ENCODE measurements at places on chromosomes 2 and 18.

GRCh38 chr2:227460070-227460485 lies 11.9 kb upstream of the AGFG1 start:
- DNase-seq = no peak

DNA sequence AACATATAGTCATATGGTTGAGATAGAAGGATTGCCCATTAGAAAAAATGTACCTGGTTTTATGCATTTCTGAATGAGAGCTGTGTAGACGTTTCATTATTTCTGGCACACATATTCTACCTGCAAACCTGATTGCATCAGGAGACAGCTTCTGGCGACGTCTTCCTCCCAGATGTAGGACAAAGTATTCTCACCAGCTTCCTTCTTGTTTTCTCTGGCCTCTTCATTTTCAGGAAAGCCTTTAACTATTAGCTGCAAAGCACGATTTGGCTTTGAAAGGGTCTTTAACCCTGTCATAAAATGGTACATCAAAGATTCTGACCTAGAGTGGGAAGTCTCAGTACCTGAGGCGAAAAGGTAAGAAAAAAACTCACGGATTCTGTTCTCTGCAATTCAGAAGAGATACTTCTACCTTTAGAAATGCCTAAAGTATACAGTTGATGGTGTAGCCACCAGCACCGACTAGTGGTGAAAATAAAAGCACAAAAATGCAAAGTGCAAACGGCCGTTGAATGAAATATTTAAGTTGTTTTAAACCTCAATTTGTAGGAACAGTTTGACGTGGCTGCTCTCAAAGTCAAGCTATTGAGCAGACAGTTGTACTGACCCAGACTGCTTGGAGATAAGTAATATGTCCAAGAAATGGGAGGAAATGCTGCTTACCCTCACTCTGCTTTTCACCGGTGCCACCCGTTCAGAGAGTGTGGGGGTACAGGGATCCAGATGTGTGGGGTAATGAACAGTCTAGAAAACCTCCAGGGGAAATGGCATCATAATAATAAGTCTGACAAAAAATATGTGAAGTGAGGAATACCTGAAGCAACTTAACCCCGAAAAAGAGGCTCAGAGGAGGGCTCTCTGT lies 20.2 kb downstream of the IL18RAP start:
- no peak for DNase-seq

DNA sequence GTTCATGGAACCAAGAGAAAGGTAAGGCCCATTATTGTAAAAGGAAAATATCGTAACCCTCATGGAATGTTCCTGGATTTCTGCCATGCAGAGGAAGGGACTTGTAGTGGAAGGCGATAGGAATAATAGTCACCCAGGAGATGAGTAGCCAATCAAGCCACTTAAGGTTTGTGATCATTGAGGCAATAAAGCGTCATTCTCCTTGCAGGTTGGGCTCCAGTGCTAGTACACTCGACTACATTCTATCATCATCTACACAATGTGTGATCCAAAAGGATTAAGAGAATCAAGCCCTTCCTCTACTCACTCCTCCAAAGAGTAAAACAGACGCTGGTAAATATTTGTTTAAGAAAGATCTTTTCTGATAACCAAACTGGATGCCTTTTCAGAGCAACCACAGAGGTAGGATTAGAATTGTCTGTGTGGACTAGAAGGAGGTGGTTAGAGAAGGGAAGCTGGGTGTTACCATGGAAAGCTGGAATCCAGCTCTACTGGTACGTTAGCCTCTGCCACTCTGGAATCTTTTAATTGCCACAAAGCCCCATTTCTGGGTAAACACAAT lies 245.7 kb downstream of the IKZF2 start:
- DNase-seq = no peak

- DNase-seq = peak; percentile 82
Measured at GRCh38 chr2:27085673-27086089, 891 bp upstream of the KHK start.

DNA sequence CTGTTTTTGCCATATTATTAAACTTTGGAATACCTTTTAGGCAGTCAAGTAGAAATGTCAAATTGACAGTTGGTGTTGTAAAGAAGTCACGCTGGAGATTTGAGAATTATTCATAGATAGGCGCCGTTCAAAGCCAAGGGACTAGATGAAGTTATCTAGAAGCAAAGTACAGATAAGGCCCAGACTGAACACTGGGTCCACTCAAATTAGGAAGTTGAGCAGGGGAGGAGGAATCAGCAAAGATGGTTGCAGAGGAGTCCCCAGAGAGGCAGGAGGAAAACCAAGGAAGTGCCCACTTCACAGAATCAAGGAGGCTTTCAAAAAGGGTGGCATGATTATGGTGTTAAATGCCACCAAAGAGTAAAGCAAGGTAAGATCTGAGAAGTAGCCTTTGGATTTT lies 9.6 kb upstream of the ALS2 start:
- no peak for DNase-seq

DNA sequence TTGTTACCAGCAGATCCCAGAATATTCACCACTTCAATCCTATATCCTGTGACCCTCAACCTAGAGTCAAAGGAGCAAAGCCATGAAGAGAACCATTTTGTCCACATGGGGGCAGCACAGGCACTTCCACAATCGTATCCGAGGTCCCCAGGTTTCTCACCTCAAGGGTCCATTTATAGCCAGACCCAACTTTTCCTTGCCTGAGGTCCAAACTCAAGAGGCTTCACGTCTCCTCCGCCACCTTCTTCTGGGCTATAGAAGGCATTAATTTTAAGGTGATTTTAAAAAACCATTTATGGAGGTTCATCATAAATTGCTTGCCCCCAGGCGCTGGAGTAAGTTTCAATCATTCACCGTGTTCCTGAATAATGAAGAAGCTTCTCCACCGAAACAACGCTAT lies 111.6 kb upstream of the NABP1 start:
- DNase-seq = peak; percentile 23

DNA sequence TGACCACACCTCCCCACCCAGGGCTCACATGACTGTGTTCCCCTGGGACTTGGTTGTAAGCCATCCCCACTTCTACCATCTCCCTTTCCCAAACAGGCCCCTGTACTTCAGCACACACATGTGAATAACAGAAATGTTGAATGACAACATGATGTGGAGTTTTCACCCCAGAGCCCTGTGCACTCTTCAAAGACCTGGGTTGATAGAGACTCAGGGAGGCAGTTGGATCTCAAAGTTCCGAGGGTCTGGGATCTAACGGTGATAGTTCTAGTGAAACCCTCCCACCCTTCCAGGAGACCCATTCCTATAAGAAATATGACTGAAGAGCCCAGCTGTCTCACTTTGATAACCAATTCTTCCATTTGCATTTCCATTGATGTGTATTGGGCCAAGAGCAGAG lies at the start of gene MROH2A:
TSS of gene MROH2A (plus strand) at position 301 of the 400 bp plus-strand sequence. CDS start 1,029 bp downstream, outside the sequence.
- no peak for DNase-seq

DNA sequence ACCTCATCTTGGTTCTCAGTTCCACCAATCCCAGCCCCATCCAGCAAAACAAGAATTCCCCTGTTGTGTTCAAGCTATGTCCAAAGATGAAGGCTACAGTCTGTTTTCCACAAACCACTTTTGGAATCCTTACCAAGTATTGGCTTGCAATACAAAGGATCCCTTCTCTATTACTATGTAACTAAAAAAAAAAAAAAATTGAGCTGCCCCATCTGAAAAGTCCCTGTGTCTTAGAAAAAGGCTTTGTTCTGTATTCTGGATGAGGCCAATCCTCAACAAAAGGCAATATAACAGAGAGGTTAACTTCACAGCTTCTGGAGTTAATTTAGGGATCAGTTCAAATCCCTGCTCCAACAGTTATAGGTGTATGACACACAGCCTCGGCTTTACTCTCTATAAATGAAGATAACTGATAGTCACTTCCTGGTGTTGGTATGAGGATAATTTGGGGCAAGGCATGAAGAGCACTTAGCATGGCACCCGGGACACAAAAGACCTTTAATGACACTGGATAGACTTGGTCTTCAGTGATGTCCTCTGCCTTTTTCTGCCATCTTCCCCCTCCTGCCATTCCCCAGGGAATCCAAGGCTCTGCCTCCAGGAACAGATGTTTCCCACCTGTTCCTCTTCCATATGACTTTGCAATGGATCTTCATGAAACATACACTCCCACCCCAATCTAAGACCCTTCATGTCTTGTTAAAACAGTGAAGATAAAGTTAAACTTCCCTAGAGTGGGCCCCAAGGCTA lies 61.2 kb upstream of the ATL2 start:
- DNase-seq = no peak

DNA sequence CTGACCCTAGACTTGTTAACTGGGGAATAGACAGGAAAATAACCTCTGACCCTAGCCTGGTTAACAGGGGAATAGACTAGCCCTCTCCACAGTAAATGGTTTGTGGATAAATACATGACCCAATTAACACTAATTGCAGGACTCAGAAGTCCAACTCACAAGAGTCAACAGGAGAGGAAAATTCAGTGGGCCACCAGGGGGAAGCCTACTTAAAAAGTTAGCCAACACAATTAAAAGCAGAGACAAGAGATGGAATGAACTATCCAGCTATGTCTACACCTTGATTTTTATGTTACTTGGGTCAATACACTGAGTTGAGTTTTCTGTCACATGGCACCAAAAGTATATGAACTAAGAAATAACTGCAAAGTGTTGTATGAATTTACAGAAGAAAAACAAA lies 158.8 kb upstream of the SLC39A10 start:
- DNase-seq = no peak

DNA sequence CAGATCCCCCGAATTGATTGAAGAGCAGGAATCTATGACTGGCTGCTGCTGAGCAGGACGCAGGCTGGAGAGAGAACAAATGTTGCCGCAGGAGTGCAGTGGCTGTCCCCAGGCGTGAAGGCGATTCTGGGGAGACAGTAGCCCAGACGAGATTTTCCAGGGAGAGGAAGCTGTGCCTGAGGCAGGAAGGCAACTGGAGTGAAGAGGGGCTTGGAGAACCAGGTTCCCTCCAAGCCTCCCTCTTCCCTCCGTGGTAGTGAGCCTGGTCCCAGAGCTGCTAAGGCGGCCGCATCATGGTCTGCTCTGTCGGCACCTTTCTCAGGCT lies 1.3 kb upstream of the NPPC start:
- no peak for DNase-seq

DNA sequence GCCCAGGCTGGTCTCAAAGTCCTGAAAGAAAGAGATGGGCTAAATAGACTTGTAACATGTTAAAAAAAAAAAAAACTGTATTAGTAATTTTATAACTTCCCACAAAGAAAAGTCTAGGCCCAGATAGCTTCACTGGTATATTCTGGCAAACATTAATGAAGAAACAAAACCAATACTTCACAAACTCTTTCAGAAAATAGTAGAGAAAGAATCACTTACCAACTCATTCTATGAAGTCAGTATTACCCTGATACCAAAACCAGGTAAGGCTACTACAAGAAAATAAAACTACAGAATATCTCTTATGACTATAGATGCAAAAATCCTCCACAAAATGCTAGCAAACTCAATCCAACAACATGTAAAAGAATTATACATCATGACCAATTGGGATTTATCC lies 59.9 kb upstream of the ODC1 start:
- DNase-seq = no peak

GRCh38 chr2:17966798-17967197 lies 88.3 kb downstream of the KCNS3 start:
- no peak for DNase-seq

GRCh38 chr18:9022397-9023155 lies 79.9 kb upstream of the NDUFV2 start:
- no peak for DNase-seq

DNA sequence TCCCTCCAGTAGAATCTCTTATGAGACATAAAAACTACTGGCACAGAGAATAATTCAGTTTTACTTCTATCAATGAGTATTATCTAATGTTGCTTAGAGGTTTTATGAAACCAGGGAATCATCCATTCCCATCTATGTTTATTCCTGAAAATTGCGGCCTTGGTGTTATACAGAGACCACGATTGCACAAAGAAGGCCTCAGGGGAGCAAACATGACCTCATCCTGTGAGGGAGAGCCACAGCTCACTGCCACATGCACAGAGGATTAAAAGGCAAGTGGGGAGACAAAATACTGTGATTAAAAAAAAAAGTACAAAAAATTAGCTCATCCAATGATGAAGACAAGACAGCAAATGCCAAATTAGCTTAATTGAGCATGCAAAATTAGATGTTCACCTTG lies 111.8 kb upstream of the SLC35G4 start:
- no peak for DNase-seq

DNA sequence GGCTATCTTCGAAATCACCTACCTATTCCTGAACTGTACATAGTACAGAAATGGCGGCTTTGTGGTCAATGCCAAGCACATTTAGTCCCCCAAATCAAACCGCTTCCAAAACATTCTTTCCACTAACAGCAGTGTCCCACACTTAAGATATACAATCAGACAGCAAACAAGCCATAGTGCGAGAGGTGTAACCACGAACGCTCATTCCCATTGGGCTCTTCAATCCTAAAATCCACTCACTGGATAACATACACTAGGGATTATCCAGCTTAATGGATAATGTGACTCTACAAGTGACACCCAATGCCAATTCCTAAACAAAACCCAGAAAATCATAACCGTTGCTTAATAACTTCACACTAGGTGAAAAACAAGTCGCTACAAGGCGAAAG lies 2.0 kb downstream of the XPO1 start:
- DNase-seq = no peak

GRCh38 chr2:101837354-101837753 lies 139.8 kb downstream of the MAP4K4 start:
- DNase-seq = no peak

- DNase-seq = peak; percentile 84
Measured at GRCh38 chr2:71882949-71883472, 264.7 kb downstream of the CYP26B1 start.

GRCh38 chr2:215540658-215541057 lies 104.8 kb upstream of the FN1 start:
- no peak for DNase-seq

- no peak for DNase-seq
Measured at GRCh38 chr2:109218087-109218791, 89.2 kb downstream of the SH3RF3 start.

DNA sequence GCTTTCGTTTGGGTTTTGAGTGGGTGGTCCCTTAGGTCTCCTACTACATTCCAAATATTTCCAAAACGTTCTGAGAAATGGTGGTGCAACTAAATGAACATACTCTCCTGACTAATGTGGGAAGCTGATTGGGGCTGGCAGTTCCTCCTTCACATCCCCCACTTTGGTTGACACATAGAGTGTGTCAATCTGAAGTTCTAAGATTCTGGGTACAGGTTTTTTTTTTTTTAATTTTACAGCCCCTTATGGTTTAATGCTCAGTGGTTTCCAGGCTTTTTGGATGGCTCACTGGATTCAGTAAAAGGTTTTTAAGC lies 58.4 kb upstream of the ITGB6 start:
- DNase-seq = no peak

GRCh38 chr2:240974771-240975572 lies 23.4 kb upstream of the SNED1 start:
- peak; percentile 2 for DNase-seq

GRCh38 chr2:68182902-68183301 lies 25.2 kb downstream of the PNO1 start:
- no peak for DNase-seq

GRCh38 chr2:230552181-230552580 lies 136.2 kb downstream of the SP100 start:
- DNase-seq = no peak

Measured in left ventricle myocardium inferior (tissue), 1 donor.